ENCODE measurements at places on chromosomes 7 and 10.
A peak's percentile ranks its signal among the peaks of the same experiment; 100 is the strongest.

GRCh38 chr10:59464483-59464882 lies 102.1 kb upstream of the FAM13C start:
- no peak for DNase-seq

GRCh38 chr7:130423501-130424037 lies 17.2 kb downstream of the CEP41 start:
- DNase-seq: no peak

DNA sequence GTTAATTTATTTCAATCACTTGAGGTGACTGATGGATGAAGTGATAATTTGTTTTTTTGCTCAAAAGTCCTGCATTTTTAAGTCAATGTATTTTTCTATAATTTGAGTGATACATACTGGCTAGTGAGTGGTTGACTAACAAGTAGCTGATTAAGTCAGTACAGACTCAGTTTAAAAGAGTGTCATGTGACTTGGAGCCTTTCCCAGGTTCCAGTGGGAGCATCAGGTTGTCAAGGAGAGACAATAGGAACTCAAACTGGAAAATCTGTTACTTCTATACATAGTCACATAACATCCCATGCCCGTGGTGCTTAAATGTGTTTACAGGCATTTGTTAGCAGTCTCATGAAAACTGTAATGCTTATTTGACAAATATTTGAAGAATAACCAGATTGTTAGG lies 154.7 kb downstream of the ANK3 start:
- DNase-seq: no peak

DNA sequence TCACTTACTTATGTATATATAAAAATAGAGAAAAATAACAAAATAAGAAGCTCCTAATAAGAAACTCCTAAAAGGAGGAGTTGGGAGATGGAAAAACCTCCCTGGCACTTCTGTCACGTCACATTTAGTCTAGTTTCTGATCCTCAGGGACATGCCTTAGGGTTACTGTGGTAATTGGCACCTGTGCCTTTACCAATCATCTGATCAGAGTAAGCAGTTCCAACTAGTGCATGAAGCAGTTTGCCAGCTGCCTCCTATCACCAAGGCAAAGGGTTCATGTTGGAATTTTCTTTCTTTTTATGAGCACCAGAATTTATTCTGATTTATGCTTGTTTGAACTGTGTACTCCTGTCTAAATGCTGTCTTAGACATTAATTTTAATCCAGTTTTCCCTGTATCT lies 49.9 kb downstream of the ARL4A start:
- no peak for DNase-seq

- no peak for DNase-seq
These were observed 58.6 kb upstream of the CDK1 start for GRCh38 chr10:60719721-60720120.

DNA sequence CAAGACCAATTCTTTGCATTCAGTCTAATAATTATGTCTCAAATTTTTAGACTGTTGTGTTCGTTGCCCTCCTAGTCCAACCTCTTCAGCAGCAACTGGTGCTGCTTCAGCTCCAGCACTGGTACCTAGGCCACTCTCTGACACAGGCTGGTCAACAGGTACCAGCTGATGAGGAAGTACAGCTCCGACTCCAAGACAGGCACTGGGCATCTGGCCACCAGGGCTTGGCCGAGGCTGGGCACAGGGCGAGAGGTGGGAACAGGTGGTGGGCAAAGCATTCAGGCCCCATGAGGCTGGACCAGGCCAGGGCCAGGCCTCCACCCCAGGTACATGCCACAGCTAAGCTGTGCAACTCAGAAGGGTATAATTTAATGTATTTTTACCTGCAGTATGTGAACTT lies 151.5 kb upstream of the AGR3 start:
- no peak for DNase-seq

DNA sequence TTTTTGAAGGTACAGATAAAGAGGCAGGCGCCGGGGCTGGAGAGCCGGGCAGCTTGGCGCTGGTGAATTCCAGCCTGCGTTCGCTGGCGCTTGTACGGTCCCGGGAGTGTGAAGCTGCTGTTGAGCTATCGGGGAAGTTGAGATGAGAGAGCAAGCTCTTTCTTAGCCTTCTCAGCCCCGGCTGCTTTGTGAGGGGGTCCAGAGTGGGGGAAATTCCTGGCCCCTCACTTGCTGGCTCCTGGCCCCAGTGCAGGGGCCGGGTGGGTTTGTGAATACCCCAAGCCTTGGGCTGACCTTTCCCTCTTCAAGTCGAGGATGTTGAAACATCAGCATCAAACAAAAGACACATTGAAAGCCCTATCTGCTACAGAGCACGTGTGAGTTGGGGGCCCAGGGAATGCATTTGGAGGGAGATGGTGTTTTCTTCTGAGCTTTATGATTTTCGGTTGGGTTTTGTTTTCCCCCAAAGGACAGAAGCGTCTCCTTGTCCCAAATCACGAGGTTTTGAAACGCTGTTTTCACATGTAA lies 2.7 kb downstream of the ZMIZ1 start:
- DNase-seq: no peak

GRCh38 chr10:119750391-119751230 lies 24.8 kb downstream of the INPP5F start:
- peak; percentile 54 for DNase-seq

DNA sequence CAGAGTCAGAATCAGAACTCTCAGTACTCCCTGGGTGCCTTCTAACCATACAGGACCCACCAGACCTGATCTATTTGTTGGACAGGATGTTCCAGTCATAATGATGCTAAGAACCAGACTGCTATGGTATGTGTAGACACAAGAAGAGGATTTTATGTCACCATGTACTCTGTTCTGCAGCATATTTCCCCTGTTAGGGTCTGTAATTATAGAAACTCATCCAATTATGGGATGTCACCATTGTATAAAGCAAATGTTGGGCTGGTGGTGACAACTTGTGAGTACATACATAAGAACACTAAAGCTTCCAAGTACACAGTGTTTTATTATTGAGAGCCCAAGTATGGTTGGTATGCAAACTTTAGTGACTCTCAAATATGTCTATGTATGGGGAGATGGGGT lies 67.1 kb upstream of the AGBL3 start:
- DNase-seq: no peak

GRCh38 chr7:16660702-16661464 lies 14.9 kb downstream of the BZW2 start:
- DNase-seq: no peak

GRCh38 chr10:43396061-43396927 lies 12.7 kb downstream of the HNRNPF start:
- DNase-seq: no peak

DNA sequence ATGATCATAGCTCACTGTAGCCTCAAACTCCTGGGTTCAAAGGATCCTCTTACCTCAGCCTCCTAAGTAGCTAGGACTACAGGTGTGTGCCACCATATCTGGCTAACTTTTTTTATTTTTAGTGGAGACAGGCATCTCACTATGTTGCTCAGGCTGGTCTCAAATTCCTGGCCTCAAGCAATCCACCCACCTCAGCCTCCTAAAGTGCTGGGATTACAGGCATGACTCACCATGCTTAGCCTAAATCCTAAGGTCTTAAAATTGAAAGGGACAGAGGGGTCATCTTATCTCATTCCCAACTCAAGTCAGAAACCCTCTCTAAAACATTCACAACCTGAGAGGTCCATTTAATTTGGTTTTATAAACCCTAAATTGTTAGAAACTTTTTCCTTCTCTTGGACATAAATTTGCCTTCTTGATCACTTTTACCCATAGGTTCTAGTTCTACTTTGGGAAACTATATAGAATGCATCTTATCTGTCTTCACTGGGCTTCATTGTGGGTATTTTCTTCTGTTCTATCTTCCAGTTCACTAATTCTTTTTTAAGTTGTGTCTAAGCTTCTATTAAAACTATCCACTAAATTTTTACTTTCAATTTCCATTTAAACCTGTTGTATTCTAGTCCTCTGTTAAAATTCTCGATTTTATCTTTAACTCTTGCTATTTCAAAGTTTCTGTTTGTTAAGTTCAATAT lies 183.4 kb upstream of the KAT6B start:
- no peak for DNase-seq

GRCh38 chr10:113261611-113262091 lies 291.2 kb upstream of the HABP2 start:
- no peak for DNase-seq

DNA sequence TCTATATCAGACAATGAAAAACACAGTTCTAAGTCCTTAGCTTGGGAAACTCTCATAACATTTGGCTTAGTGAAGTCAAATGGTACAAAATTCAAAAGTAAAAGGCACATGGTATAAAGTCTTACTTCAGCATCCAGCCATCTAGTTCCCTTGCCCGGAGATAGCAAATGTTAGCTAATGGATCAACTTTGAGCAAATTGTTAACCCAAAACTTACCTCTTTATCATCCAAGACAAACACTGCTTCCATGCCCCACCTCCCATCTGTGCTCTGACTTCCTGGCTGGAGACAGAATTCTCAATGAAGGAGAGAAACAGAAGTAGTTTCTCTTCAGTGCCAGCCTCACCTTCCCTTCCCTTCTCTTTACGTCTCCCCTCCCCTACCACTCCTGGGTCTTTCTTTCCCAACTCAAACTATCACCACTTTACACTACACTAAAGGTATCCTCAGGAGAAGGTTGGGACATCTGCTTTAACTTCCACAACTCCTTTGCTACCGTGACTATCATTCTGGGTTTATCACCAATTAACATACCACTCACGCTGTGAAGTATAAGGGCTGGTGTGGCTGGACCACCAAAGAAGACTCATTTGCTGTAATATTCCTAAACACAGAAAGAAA lies 21.2 kb upstream of the ZNRF2 start:
- DNase-seq: no peak

- no peak for DNase-seq
These were observed 402.4 kb downstream of the HGF start for GRCh38 chr7:81367326-81367931.

DNA sequence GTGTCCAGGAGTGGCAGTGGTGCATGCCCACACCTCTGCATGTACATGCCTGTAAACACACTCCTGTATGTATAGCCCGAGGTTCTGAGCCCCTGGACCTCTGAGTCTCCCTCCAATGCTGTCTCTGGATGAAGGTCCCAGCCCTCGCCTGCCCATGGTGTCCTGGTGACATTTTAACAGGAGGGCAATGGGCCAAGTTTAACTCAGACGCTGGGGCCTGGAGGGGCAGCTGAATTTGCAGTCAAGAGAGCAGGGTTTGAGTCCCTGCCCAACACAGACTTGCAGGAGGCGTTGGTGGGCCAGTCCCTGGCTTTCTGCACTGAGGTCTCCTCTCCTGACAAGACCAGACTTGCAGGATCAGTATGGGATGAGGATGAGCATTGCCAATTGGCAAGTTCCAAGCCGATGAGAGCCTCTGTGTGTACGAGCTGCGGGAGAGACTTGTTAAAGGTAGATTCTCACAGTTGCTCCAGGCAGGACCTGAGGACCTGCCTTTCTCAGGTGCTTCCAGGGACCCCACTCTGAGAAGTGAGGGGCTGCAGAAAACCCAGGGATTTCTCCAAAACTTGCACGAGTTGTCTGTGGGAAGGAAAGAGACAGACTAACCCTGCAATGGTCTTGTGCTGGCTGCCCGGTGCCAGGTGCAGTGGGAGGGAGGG lies 141.9 kb downstream of the ELFN1 start:
- DNase-seq: no peak

DNA sequence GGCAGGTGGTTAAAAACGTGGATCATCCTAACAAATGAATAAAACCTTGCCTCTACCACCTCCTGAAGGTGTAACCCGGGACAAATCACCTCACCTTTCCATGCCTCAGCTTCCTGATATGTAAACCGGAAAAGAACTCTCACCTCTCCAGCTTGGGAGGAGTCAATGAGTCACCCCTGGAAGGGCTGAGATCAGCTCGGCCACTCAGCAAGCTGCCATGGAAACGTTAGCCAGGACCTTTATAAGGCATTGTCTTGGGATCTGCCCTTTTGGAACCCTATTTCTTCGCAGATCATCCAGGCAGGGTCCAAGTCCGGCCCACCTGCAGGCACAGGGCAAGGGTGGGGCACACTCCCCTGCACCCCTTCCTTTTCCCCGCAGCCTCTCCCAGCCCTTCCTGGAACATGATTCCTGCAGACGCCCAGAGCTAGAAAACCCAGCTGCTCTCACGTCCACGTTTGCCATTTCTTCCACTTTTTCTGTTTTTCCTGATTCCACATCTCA lies 81.6 kb upstream of the PFKP start:
- no peak for DNase-seq

DNA sequence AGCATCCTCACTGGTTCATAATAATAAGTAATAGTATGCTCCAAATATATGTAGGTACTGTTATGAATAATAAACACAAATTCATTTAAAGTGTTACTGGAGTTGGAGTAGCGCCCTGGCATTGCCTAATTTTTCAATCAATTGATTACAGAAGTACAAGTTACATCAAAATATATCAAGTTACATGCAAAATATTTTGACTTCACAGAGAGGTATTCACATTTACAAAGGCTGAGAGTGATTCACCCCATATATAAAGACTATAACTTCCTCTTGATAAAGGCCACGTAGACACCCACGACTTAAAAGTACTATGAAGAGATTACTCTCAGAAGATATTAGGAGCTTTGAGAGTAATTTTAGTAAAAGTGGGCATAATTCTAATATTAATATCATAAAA lies 13.6 kb upstream of the COL17A1 start:
- no peak for DNase-seq

GRCh38 chr7:35757574-35757973 lies 43.3 kb upstream of the SEPTIN7 start:
- no peak for DNase-seq

DNA sequence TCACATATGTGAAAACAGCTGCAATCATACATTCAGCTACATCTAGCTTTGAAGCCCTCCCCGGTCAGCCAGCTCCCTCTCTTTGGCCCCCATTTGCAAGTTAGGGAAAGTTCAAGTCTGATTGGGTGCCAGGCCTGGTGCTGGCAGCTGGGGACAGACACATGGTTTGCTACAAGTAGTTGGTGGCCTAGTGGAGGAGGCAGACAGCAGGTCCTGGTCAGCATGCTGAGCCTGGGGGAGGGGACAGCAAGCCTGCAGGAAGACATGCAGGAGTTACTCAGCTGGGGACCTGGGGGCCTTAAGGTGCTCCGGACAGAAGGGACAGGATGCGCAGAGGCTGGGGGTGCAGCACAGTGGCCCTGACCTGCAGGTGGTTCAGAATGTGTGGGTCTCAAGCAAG lies 956.9 kb upstream of the ZNF722 start:
- DNase-seq: no peak

DNA sequence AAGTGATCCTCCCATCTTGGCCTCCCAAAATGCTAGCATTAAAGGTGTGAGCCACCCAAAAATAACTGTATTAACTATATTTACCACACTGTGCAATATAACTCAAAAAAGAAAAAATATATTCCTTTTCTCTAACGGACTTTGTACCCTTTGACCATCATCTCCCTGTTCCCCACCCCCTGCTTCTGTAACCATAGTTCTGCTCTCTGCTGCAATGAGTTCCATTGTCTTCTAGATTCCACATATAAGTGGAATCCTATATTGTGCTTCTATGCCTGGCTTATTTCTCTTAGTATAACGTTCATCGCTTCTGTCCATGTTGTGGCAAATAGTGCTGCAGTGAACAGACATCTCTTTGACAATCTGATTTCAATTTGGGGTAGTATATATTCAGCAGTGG lies 4.2 kb downstream of the TMEM248 start:
- DNase-seq: no peak

- DNase-seq: no peak
These were observed 105.4 kb upstream of the BET1 start for GRCh38 chr7:94109556-94109955.

GRCh38 chr10:1594372-1595241 lies 142.7 kb downstream of the ADARB2 start:
- no peak for DNase-seq

Data from non-pigmented ciliary epithelial cell (primary cell).